ENCODE measurements at places on chromosomes 1 and 21. TPM values are rescaled to one million over a fixed set of nuclear protein-coding genes. Genes with fewer than 3 reads are reported as not detected.

Gene FCMR
- 1.3 TPM for total RNA-seq

Gene CLCA1
- total RNA-seq, result 0.10 TPM

Gene APOBEC4
- total RNA-seq, result not detected

Gene S100A2
- not detected for total RNA-seq

Gene CAMSAP2
- 74.2 TPM for total RNA-seq

Gene SNX7
- 40.4 TPM for total RNA-seq

Gene NR5A2
- total RNA-seq, result 2.8 TPM

Gene CFHR5
- 0.59 TPM for total RNA-seq

Gene RHD
- total RNA-seq, result 3.0 TPM

Data from spinal cord (tissue), 10 donors.